GM03348 (cell line): ENCODE measurements at places on chromosomes 13 and 19.

DNA sequence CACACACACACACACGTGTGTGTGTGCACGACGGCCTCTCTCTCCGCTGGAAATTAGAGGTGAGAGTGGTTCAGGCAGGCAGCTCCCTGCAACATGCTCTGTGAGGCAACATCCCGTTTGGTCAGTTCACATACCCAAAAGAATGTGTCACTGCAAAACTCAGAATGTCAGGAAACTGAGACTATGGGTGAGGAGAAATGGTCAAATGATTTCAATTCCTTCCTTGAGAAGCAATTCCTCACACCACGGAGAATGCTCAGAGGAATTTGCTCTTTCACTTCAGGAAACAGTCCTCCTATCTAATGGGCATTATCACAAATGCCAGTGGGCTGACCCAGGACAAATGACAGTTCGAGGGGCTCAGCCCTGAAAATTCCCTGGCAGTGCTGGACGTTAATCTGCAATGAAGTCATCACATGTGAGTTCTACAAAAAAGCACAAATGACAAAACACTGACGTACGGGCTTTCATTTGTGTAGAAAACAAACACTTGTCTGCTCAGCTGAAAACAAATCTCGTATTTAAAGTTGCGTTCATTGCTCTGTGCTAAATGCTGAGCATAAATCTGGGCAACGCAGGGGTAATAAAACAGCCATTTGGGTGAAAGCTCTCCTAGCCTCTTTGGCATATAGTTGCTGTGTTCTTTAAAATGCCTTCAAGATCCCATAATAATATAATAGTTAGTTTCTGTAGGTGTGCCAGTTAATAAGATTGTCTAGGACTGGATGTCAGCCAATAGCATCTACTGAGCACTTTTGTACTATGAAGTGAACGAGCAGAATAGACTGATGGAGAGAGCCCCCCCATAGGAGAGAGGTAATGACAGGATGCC is 18.6 kb upstream of the LATS2 start:
- peak; percentile 70 for DNase-seq

DNA sequence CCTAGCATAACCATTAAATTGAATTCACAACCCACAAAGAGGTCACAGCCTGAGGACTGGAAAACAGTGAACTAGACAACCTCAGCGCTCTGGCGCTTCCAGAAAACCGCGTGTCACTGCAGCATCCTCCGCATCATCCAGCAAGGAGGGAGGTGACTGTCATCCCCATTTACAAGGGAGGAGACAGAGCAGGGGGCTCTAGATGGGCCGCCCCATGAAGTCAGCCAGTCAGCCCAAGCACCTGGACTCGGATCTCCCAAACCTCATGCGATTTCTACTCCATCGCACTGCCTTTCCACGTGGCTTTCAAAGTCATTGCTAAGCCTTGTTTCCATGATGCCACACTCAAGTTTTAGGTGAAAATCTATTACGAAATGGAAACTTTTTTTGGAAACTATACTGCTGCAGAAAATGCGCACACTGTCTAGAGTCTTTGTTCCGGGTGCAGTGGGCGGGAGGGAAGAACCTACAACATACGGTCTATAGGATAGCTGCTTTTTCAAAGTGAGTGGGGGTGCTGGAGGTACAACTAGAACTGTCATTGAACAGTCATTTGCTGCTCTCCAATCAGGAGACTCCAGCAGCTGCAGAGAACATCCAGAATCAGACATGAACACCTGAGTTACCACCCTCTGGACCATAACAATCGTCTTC is 2.8 kb downstream of the AP3D1 start:
- DNase-seq: no peak

DNA sequence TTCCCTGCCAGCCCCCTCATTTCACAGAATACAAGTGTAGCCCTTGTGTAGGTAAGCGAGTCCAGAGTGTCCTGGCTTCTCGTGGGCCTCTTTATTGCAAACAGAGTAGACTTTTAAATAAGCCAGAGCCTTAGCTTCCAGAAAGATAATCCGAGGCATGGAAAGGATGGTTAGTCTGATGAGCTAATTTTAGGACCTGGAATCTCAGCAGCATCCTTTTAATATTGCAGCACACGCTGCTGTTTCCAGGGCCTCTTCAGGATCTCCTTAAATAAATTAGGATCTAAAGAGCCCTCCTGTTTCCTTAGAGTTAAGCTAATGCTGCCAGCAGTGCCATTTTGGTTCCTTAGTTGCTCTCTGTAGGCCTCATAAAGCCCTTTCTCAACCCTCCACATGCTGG is 99.2 kb downstream of the RFC3 start:
- DNase-seq: no peak

DNA sequence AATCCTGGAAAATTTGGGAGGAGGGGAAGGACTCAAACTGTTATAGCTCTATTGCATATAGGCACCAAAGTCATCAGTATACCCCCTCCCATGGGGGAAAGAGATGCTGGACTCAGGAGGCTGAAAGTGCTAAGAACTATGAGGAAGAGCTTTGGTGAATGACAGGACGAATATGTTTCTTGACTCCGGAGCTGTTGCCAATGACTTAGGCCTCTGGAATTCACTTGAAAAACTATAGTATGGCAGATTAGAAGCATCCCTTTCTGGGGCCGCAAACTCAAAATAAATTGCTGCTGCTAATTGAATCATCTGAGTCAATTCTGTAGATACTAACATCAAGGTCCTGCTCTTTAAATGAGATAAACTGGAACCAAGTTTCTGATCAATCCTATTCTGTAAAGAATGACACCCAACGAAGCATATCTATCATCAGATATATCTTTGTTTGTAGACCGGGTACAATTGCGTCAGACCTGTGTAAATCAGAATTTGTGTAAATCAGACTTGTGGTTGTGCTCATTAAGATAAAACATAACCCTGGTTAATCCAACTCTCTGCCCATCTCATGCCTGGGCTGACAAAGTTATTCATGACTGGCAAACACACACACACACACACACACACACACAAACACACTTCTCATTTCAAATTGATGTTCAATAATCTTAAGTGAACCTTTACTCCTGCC is 1793.8 kb upstream of the PCDH20 start:
- no peak for DNase-seq

- no peak for DNase-seq
Measured at GRCh38 chr19:35155441-35155840, 906 bp downstream of the FXYD5 start.

- no peak for DNase-seq
Measured at GRCh38 chr13:93955904-93956303, 523.6 kb downstream of the DCT start.

DNA sequence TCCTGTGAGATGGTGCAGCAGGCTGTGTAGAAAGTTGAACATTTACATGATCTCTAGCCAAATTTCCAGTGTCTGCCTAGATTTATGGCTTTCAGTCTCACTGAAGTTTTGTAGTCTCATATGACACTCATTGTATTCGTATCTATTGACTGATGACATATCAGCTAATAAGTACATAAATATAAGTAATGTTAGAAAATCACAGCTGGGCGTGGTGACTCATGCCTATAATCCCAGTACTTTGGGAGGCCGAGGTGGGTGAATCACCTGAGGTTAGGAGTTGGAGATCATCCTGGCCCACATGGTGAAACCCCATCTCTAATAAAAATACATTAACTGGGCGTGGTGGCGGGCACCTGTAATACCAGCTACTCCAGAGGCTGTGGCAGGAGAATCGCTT is 54.7 kb upstream of the HTR2A start:
- no peak for DNase-seq

- no peak for DNase-seq
Measured at GRCh38 chr13:93945621-93946020, 533.9 kb downstream of the DCT start.

DNA sequence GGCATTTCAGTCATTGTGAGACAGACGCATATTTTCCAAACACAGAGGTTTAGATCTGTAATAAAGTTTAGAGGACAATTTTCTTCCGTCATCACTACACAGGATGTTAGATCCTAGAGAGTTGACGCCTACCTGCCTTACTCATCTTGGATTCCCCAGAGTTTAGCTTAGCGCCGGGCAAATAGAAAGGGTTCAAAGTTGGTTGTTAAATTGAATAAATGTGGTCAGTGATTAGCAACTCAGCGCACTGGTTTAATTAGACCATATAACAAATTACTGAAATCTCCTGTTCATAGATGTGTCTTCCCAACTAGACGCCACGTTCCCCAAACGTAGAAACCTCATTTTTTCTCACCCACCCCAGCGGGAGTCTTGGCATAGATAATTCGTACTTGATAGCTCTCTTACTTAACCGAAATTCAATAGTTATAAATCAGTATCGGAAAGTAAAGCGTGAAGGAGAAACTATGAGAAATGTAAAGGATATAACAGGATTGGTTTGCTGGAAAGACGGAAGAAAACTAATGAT is 726 bp upstream of the UFM1 start:
- peak; percentile 11 for DNase-seq
